CD4-positive, alpha-beta T cell treated with Interleukin-1 beta for 1 hour (primary cell): ENCODE measurements at places on chromosomes 6 and 20.
A peak's percentile ranks its signal among the peaks of the same experiment; 100 is the strongest.

DNA sequence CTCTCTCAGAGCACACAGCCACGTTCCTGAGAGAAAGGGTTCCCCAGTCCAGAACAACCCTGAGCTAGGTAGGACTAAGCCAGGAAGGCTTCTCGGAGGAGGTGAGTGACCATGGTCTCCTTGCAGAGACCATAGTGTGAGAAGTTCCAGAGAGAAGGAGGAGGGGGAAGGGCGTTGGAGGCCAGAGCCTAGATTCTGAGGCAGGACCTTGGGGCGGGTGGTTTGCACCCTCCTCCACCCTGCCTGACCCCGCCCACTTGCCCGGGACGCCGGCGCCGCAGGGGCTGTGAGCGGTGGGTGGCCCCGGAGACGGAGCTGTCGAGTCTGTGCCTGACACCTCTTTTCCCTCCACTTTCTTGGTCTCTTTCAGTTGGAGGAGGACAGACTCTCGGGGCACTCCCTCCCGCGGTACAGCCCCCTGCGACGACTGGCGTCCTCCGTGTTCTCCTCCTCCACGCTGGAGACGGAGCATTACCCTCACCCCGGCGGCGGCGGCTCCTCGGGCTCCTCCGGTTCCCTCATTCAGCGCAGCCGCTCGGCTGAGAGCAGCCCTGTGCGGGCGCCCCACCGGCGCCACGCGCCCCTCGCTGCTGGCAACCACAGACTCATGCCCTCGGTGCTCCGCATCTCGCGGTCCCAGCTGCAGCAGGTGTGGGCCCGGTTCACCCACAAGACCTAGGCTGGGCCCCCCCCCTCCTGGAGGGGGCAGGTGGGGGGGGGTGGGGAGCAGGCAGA is 26.2 kb downstream of the TTBK1 start:
- peak; percentile 44 for DNase-seq

- DNase-seq: no peak
Measured at GRCh38 chr20:32462900-32463641, 104.9 kb downstream of the ASXL1 start.

GRCh38 chr6:27374824-27375612 is 13.5 kb upstream of the ZNF391 start:
- DNase-seq: peak; percentile 80

- DNase-seq: no peak
Measured at GRCh38 chr6:88992741-88993552, 29.5 kb upstream of the RNGTT start.

- no peak for DNase-seq
Measured at GRCh38 chr6:72817208-72817607, 195.3 kb downstream of the KCNQ5 start.

- DNase-seq: no peak
Measured at GRCh38 chr6:42200035-42200434, 5.3 kb upstream of the GUCA1B start.

GRCh38 chr6:149859938-149860337 is 4.2 kb downstream of the LRP11 start:
- no peak for DNase-seq

DNA sequence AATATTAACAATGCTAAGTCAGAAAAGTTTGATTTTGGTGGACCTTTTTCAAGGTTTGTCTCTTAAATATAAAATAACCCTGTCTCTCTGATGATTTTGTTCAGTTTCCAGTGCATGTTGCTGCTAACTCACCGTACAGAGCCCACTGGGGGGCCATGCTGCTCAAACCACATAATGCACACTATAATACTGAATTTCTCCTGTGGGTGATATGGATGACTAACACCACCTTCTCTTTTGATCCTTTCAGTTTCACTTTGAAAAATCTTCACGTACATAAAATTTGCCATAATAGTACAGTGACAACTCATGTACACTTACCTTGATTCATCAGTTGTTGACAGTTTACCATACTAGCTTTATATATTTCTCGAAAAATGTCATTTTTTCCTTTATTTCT is 506.6 kb upstream of the MAN1A1 start:
- DNase-seq: peak; percentile 15

DNA sequence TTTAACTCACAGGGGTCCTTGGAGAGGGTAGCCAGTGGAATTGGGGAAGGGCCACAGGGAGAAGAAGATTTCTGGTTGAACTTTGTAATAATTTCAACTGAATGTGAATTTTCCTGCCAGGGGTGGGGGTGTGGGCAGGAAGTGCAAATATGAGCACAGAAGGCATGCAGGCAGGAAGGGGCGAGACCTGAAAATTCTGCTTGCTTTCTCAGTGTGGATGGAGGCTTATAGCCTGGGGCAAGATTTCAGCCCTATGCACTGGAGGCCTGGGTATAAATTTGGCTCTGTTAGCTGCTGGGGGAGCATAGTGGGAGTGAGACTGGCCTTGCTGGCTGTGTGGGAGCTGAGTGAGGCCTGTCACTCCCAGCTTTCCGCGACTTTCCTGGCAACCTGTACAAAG is 54.4 kb downstream of the PERP start:
- DNase-seq: no peak

- no peak for DNase-seq
Measured at GRCh38 chr6:167799033-167799821, 27.5 kb upstream of the AFDN start.

GRCh38 chr6:25292384-25292783 is 13.2 kb downstream of the CARMIL1 start:
- no peak for DNase-seq

GRCh38 chr20:51404297-51405060 is 138.0 kb downstream of the NFATC2 start:
- DNase-seq: peak; percentile 90

- DNase-seq: no peak
Measured at GRCh38 chr20:56925082-56925830, 296.1 kb downstream of the TFAP2C start.

DNA sequence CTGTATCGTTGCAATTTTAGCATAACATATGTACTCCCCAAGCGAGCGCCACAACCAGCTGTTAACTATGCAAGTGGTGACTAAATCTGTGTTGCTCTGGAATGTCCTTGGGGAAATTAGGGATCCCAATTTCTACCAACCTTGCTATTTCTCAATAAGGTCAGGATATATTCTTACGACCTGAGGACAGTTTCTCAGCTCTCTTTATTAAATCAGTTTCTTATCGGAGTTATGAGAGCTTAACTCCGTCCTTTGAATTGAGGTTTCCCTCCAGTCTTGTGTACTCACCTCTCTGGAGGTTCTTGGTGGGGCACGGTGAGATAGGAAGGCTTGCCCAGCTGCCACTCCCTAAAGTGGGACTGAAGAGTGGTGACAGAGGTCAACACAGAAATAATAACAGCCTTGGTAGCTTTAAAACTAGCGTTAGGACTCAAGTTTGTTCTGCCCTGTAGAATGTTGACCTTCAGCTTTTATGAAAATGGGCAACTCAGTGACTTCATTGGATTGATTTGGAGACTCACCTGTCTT is 694 bp downstream of the MRPS18B start:
- no peak for DNase-seq

GRCh38 chr20:20711413-20711812 is 1.0 kb downstream of the RALGAPA2 start:
- DNase-seq: peak; percentile 23

GRCh38 chr20:57309544-57310115 is 20.0 kb upstream of the SPO11 start:
- DNase-seq: no peak
